Vagina (tissue), 2 donors: ENCODE measurements at places on chromosomes 12 and 14.

DNA sequence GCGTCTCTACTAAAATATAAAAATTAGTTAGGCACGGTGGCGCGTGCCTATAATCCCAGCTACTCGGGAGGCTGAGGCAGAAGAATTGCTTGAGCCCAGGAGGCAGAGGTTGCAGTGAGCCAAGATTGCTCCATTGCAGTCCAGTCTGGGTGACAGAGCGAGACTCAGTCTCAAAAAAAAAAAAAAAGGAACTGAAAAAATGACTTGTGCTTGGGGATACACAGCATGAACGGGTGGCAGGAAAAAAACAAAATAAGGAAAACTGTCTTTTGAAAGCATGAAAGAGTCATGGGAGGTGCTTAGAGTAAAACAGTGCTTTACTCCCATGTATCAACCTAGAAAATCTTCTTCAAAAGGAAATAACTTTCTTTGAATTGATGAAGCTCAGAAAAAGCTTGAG, 80.8 kb downstream of the TMTC1 start:
- no peak overlapping the region for H3K4me3 ChIP-seq
- no peaks in the 10 kb centered on the region for H3K4me1 ChIP-seq
- no peaks in the 10 kb centered on the region for H3K27me3 ChIP-seq

DNA sequence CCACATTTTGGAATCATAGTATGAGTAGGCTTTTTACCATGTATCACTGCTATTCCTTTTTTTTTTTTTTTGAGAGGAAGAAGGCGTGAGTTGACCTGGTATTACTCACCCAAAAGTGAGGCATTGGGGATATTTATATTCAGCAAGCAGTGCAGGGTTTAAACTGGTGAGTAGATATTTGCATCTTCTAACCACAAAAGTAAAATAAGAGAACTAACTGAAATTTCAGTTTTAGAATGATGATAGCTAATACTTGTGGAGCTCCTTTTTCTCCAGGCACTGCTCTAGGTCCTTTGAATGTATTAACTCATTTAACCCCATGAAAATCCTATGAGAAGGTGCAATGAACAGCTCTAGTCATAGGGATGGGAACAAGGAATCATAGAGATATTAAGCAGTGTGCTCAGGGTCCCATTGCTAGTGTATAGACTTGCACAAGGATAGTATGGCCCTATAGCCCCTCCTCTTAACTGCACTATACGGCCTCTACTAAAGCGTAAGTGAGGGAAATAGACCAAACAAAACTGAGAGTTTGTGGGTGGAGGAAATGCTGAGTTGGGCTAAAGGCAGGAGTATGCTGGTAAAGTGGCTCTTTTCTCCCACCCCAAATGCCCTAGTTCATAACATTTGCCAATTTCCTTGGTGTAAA, 104.3 kb upstream of the MAX start:
- no peak for DNase-seq
- peaks cover 2% of the 10 kb centered on the region for H3K4me1 ChIP-seq
- H3K27me3 ChIP-seq = no peaks in the 10 kb centered on the region

DNA sequence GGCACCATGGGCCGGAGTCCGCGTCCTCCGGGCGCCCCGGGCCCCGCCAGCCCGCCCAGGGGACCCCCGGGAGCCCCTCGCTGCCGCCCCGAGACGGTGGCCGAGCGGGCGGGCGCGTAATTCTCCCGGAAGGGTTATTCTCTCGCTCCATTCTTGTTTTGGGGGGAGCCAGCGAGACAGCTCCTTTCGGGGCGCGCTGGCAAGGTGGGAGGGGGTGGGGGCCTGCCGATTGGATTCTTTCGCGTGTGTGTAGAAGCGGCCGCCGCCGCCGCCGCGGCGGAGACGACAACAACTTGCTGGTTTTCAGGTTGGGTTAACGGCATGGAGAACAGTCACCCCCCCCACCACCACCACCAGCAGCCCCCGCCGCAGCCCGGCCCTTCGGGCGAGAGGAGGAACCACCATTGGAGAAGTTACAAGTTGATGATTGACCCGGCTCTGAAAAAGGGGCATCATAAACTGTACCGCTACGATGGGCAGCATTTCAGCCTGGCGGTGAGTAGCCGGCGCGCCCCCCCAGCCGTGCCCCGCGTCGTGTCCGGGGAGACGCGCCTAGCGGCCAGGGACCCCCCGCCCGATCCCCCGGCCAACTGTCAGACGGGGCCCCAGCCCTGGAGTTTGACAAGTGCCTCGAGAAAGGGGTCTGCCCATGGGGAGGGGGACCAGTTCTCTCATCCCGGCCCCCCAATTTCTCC, 755 bp downstream of the SETD1B start:
- peak overlapping the region; percentile 100 for H3K27ac ChIP-seq
- H3K4me1 ChIP-seq = peaks cover 47% of the 10 kb centered on the region
- H3K36me3 ChIP-seq = peaks cover 14% of the 10 kb centered on the region
- DNase-seq = no peak
- H3K27me3 ChIP-seq = no peaks in the 10 kb centered on the region

- H3K36me3 ChIP-seq = no peaks in the 10 kb centered on the region
- no peak overlapping the region for H3K4me3 ChIP-seq
- no peak overlapping the region for H3K27ac ChIP-seq
- no peak for DNase-seq
Observed at GRCh38 chr12:128078301-128078971, 188.5 kb upstream of the TMEM132C start.

- H3K36me3 ChIP-seq = no peaks in the 10 kb centered on the region
- H3K4me1 ChIP-seq = no peaks in the 10 kb centered on the region
- H3K27me3 ChIP-seq = no peaks in the 10 kb centered on the region
- DNase-seq = no peak
- no peak overlapping the region for H3K27ac ChIP-seq
Observed at GRCh38 chr14:36901861-36902260, 240.2 kb downstream of the PAX9 start.

DNA sequence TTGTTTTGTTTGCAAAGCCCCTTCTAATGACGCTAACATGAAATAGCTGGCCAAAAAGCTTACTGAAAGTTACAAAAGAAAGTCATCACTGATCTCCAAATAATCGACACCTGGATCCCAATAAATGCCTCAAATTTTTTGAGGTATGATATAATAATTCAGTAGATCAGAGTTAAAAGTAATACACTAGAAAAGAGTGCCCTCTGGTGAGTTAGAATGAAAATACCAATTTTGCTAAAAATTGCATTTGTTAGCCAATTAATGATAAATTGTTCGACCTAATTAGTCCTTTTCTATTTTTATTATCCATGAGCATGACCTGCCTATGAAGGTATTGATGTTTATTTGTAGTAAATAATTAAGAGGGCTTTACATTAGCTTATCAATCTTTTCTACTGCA, 78.6 kb downstream of the CEP128 start:
- no peak overlapping the region for H3K4me3 ChIP-seq
- DNase-seq = no peak
- no peak overlapping the region for H3K27ac ChIP-seq
- H3K4me1 ChIP-seq = no peaks in the 10 kb centered on the region
- H3K27me3 ChIP-seq = no peaks in the 10 kb centered on the region

DNA sequence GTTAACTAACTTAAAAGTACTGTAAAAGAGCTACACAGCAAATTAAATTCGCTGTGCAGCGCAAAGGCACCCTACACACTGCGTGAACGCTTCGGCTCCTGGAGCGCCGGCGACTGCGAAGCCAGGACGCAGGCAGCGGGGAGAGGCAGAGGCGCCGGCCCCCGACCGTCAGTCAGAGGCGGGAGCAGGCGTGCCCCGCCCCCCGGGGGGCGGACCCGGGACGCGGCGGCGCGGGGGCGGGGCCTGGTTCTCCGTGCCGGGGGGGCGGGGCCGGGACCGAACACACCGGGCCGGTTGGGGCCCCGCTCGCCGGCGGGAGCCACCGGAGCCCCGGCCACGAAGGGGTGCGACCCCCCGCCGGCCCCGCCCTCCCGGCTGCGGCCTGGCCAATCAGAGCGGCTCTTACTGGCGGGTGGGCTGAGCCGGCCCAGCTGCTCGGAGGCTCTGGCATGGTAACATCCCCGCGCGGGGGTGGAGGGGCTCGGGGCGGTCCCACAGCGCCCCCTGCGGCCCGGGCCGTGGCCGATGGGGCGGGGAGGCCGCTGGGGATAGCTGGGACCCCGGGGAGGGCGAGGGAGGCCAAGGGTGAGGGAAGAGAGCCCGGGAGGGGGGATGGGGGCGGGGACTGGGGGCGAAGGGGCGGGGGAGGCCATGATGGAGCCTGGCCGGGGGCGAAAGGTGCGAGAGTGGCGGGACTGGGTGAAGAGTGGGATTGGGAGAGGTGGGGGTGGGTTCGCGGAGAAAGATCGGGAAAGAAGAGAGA, at the start of gene PRPF40B:
TSS of gene PRPF40B (plus strand) at position 420 of the 763 bp plus-strand sequence. CDS start at position 450, 30 bp downstream.
- H3K27me3 ChIP-seq = no peaks in the 10 kb centered on the region
- no peaks in the 10 kb centered on the region for H3K36me3 ChIP-seq
- peak within 1 kb of the TSS; percentile 92 for H3K27ac ChIP-seq
- DNase-seq = no peak
- peaks cover 26% of the 10 kb centered on the region for H3K4me1 ChIP-seq

- H3K27ac ChIP-seq = no peak overlapping the region
- DNase-seq = no peak
- H3K4me3 ChIP-seq = no peak overlapping the region
- H3K36me3 ChIP-seq = no peaks in the 10 kb centered on the region
- H3K4me1 ChIP-seq = no peaks in the 10 kb centered on the region
Observed at GRCh38 chr14:82421286-82421685, 887.6 kb upstream of the SEL1L start.

DNA sequence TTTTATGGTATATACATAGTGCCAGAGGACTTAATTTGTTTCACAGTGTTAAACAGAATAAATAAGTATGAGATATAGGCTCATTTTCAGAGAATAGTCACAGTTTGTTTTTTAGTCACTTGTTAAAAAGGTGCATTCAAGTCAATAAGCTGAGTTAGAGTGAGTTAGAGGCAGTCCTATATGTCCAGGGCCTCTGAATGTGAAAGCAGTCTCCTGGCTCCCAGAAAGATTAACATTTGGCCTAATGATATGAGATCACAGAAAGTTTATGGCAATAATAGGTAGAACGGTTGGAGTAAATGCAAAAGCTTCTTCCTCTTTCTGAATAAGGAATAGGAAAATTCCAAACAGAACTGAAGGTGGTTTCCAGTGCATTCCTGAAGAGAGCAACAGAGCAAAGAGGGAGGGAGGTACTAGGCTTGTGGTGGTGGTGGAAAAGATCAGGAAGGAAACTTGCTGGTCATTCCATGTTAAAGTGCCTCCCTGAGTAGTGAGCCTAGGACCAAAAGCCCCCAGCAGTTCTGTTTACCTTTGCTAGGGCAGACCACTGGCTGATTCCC, 54.4 kb downstream of the SLC38A4 start:
- DNase-seq = no peak
- H3K4me1 ChIP-seq = no peaks in the 10 kb centered on the region
- H3K27me3 ChIP-seq = no peaks in the 10 kb centered on the region
- H3K36me3 ChIP-seq = no peaks in the 10 kb centered on the region
- no peak overlapping the region for H3K4me3 ChIP-seq

DNA sequence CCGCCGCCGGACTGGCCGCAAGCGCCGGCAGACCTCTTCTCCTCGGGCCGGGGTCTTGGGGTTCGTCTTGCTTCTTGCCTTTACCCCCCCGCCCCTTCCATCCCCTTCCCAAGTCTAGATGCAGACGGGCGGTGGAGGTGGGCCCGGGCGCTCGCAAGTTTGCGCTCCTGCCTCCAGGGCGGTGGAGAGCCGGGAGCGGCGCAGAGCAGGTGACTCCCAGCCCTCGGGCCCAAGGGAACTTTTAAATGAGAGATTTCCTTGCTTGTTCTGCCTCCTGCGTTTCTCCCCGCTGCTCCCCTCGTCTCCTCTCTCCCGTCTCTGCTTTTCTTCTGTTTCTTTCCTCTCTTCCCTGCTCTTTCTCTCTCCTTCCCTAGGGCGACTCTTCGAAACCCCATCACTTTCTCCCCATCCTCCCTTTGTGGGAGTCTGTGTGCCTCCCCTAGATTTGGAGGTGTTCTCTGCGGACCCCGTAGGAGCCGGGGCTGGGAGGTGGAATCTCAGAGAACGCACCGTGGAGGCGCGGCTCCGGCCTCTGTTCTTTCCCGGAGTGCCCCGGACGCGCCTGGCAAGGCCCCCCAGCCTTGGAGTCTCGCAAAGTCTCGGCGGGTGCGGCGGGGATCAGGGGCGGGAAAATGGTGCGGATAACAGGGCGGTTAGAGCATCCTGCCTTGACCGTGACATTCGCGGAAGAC, 114.7 kb upstream of the MYL2 start:
- no peaks in the 10 kb centered on the region for H3K4me1 ChIP-seq
- DNase-seq = no peak
- H3K27ac ChIP-seq = no peak overlapping the region
- no peak overlapping the region for H3K4me3 ChIP-seq
- peaks cover 9% of the 10 kb centered on the region for H3K27me3 ChIP-seq
- H3K36me3 ChIP-seq = no peaks in the 10 kb centered on the region

DNA sequence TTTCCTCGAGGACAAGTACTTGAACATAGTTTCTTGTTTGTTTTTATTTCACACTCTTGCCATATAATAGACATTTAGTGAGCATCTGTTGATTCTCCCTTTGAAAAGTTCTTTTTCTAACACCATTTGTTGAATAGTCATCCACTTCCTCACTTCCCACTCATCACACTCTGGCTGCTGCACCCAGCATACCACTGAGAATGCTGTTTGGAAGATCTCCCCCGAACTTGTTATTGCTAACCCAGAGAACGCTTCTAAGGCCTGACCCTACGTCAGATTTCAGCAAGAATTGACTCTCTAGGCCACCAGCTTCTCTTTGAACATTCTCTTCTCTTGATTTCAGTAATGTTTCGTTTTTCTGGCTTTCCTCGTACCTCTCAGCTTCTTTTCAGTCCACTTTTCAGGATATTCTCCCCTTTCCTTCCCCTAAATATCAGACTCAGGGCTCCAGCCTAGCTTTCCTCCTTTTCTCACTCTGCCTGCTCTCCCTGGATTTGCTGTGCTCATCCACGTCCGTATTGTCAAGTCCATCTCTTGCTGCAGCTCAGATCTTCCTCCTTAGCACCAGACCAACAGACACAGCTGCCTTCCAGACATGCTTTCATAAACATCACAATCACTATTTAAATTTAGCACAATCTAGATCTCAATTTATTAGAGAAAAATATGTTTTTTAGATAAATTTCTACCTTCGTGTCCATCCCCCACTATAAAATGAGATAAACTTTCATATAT, 94.0 kb upstream of the SLC38A4 start:
- no peak overlapping the region for H3K4me3 ChIP-seq
- no peak for DNase-seq
- no peaks in the 10 kb centered on the region for H3K4me1 ChIP-seq

- DNase-seq = no peak
- H3K27ac ChIP-seq = no peak overlapping the region
- H3K27me3 ChIP-seq = no peaks in the 10 kb centered on the region
- no peaks in the 10 kb centered on the region for H3K36me3 ChIP-seq
Observed at GRCh38 chr14:51520087-51520486, 131.6 kb upstream of the FRMD6 start.

- H3K27me3 ChIP-seq = no peaks in the 10 kb centered on the region
- H3K36me3 ChIP-seq = no peaks in the 10 kb centered on the region
- no peak overlapping the region for H3K27ac ChIP-seq
- no peaks in the 10 kb centered on the region for H3K4me1 ChIP-seq
- peak; percentile 72 for DNase-seq
Observed at GRCh38 chr12:5912437-5913334, 32.4 kb downstream of the ANO2 start.
